ENCODE measurements at places on chromosomes 7 and 10.

DNA sequence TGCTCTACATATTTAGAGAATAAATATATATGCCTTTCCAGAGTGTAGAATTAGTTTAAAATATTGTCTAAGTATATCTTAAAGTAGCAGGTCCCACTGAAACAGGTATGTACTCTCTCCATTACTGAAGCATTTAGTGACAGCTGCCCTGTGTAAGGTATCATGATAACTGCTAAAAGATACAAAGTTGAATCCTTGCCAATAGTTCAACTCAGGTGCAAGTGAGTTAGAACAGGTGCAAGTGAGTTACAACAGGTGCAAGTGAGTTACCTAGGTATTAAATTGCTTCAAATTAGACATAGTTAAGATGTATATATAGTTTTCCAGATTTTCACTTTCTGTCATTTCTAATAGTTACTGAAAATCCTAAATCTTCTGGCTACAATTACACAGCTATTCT lies 119.1 kb downstream of the CNOT4 start:
- DNase-seq = no peak

GRCh38 chr10:112362833-112363232 lies 11.1 kb upstream of the ACSL5 start:
- DNase-seq = no peak

DNA sequence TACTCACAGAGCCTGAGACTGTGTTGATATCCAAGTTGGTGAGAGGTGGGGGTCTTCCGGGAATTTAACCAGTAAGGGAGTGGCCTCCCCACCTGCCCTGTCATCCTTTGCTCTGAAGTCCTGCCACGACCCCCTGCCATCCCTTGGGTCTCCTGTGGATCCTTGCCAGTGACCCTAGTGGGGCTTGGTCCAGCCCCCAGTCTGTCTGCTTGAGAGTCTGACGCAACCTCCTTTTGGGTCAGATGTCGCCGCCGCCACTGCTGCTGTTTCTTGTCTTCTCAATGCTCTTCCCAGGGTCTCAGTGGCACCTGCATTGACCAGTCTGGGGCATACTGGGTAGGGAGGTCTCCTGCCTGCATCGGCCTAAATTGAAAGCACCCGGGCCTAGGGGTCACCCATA lies 28.8 kb downstream of the PAX2 start:
- DNase-seq = no peak

DNA sequence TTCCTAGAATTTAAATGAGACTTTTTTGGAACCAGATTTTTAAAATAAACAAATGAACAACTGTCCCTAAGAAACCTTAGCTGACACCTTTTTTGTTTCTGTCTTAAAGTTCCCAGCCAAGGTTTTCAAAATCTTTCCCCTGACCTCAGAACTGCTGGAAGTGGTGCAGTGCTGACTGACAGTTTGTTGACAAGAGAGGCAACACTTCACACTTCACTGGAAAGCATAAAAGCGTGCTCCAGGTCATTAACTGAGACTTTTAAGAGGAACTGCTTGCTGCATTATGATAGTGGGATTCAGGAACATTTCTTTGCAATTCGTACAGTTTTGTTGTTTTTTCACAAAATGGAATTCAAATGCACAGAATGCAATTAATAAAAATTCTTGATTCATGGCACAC lies 36.2 kb downstream of the SYPL1 start:
- DNase-seq = no peak

- no peak for DNase-seq
Measured at GRCh38 chr7:108149119-108149518, 19.0 kb upstream of the LAMB4 start.

GRCh38 chr7:142914121-142914520 lies 19.4 kb downstream of the TRPV5 start:
- no peak for DNase-seq

DNA sequence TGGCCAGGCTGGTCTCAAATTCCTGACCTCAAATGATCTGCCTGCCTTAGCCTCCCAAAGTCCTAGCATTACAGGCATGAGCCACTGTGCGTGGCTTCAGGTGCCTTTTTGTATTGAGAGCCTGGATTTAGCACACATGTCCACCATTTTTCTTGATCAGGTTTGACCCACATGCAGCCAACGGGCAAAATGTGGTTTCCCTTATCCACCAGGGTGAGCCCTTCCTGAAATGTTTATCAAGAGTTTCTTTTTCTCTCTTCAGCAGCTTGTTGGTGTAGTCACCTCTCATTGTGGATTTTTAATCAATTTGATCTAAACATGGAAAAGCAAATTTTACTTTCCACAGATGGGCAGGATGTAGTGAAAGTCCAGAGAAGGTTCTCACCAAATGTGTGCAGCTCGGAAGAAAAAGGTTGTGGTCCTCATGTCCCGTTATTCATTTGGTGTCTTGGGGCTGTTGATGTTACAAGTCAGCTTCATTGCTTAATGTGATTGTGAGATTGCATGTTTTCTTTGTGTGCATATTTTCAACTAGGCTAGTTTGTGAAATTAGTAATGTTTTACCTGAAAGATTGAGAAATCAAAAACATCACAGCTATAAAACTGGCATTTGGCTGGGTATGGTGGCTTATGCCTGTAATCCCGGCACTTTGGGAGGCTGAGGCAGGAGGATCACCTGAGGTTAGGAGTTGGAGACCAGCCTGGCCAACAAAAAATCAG lies 28.9 kb downstream of the GUSB start:
- DNase-seq = no peak

DNA sequence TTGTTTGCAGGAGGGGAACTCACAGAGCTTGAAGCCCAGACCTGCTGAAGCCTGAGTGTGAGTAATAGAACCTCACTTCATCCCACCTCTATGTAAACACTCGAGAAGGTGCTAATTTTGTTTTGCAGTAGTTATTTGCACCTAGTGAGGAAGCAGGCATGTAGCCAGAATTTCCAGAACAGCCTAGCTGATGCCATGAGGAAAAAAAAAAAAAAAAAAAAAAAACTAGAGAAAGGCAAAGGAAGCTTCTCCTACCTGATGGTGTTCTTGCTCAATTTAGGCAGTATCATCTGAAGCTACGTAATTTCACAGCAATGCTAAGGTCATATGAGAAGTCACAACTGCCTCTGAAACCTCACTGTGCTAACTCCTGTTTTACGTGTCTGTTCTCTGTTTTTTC lies 13.6 kb upstream of the GPR37 start:
- no peak for DNase-seq

DNA sequence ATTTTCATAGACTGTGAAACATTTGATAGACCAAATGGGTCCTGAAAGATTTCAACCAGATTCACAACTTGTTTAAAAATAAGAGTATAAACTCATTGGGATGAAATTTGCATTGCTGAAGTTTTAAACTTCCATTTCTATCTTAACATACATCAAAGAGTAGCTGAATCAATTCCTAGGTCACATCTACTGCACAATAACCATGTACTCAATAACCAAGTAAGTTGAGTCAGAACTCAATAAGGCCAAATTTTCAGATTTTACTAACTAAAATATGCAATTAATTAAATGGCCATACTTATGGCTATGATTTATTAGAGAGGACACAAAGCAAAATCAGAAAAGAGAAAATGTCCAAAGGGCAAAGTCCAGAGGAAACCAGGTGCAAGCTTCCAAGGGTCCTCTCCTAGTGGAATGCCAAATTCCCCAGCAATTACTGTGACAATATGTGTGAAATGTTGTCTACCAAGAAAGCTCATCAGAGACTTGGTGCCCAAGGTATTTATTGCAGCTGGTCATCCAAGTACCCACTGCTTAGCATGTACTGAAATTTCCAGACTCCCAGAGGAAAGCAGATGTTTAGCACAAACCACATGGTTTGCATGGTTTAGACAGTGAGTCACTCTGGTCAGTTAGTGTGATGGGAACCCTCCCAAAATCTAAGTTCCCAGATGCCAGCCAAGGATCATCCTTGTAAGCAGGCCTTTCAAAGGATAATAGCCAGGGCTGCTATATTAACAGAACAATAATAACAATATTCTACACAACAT lies 238.9 kb downstream of the IPMK start:
- DNase-seq = no peak

DNA sequence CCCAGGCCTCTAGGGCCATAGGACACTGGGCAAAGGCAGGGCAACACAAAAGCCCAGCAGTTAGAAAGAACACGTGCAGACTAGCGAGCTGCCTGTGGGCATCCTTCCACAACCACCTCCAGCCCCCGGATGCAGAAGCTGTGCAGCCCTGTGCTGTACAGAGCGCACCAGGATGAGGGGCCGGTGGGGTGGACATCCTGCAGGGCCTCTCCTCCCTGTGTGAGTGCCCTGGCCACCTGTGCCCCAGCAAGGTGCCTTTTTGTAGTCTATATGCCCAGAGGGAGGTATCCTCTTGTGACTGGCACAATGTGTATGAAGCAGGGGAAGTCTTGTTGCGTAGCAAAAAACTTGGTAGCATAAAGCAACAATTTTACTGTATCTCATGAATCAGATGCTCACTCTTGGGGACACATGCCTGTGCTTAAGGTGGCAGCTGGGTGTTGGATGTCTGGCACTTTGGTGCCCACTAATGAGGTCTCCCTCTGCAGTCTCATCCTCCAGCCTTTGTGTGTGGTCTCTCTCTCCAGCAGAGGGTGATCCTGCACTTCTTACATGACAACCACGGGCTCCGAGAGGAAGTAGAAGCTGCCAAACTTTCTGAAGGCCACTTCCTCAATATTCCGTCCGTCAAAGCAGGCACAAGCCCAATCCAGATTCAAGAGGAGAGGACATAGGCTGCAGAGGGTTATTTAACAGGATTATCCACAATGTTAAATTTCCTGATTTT lies 8.7 kb downstream of the NCAPG2 start:
- peak; percentile 67 for DNase-seq

GRCh38 chr10:101290431-101290830 lies 61.2 kb upstream of the LBX1 start:
- no peak for DNase-seq

- DNase-seq = no peak
Measured at GRCh38 chr7:93048136-93048930, 69.4 kb downstream of the SAMD9 start.

DNA sequence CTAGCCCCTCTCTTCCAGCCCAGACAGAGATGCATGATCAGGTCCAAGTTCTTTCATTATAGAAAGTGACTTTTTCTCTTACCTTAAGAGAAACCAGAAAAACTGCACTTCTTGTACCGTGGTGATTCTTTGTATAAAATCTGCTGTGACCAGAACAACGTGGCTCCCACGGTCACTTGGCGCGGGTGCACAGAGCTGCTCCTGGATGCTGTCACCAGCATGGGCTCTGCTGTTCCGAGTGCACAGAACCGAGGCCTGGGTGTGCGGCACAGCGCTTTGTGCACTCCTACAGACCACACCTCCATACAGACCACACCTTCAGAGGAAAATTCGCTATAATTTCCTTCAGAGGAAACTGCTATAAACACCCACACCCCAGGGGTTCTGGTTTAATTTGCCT lies 26.0 kb downstream of the VIPR2 start:
- no peak for DNase-seq

GRCh38 chr7:150924369-150924781 lies 53.7 kb downstream of the KCNH2 start:
- no peak for DNase-seq

DNA sequence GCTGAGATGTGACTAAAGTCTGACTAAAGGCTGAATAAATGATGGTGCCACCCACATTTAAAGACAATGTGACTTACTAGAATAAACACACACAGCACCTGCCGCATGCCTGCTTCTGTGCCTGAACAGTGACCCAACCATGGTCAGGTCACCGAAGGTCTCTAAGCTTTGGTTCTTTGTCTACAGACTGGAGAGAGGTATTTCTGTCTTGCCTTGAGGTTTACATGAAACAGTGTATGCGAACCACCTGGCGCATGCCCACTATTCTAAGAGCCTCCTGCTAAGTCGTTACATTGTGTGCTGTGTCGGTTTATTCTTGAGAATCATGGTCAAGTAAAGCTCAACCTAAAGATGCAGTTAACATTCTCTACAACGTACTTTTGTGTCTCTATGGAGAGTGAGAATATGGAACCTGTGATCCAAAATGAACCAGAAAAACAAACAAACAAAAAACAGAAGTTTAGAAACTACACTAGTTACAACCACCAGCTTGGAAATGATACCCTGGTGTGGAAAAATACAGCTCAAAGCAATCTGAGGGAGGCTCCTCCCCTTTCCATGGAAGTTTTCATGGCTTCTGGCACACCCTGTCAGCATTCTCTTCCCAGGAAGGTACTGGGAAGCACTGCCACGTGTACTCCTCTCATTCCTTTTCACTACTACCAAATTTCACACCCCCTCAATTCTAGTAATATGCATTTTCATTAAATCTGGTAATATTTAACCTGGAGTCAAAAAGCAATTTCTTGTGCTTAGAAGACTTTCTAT lies 40.0 kb downstream of the VOPP1 start:
- no peak for DNase-seq

DNA sequence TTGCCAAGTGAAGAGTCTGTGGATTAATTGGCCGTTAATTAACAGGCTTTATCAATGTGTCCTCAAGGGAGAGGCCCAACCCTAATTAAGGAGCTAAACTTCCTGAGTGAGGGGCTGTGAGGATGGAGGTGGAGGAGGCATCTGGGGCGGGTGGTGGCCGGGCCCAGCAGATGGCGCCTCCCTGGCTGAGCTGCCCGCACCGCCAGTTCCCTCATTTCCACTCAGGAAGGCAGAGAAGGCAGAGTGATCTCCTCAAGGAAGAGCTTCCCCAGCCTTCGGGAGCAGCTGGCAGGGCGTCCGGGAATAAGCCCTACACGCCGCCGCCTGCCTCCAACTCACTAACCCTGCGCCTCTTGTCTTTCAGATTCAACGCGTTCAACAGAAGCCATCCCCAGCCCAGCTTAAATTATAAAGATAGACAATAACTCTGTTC lies 112.2 kb downstream of the CYTH3 start:
- no peak for DNase-seq

GRCh38 chr7:66359656-66360211 lies 154.6 kb downstream of the TPST1 start:
- no peak for DNase-seq

- no peak for DNase-seq
Measured at GRCh38 chr7:14836571-14837189, 65.9 kb downstream of the DGKB start.

DNA sequence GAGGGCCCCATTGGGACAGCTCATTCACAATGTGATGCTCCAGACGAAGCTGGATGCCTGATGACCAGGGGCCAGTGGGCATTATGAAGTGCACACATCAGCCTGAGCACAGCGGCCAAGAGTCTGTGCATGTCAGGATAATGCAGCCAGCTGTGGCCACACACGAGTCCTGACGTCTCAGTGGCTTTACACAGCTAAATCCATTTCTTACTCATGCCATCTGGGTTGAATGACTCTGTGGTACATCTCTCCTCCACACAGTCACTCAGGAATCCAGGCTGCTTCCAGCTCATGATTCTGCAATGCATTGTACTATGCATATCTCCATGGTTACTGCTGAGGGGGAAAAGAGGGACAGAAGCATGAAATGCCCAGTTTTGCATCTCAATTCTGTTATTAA lies 123.6 kb downstream of the PRLHR start:
- DNase-seq = no peak

GRCh38 chr10:25768167-25768566 lies 165.9 kb upstream of the MYO3A start:
- DNase-seq = no peak

GRCh38 chr10:69844698-69845097 lies 43.0 kb downstream of the COL13A1 start:
- DNase-seq = no peak

- DNase-seq = peak; percentile 63
Measured at GRCh38 chr10:29636178-29636577, 1.4 kb upstream of the SVIL start.
